ENCODE measurements at places on chromosomes 2 and 18. TPM values are rescaled to one million over a fixed set of nuclear protein-coding genes. Genes with fewer than 3 reads are reported as not detected.

GRCh38 chr2:55155206-55155605 is 76.9 kb downstream of the CLHC1 start:
- no peak for DNase-seq

DNA sequence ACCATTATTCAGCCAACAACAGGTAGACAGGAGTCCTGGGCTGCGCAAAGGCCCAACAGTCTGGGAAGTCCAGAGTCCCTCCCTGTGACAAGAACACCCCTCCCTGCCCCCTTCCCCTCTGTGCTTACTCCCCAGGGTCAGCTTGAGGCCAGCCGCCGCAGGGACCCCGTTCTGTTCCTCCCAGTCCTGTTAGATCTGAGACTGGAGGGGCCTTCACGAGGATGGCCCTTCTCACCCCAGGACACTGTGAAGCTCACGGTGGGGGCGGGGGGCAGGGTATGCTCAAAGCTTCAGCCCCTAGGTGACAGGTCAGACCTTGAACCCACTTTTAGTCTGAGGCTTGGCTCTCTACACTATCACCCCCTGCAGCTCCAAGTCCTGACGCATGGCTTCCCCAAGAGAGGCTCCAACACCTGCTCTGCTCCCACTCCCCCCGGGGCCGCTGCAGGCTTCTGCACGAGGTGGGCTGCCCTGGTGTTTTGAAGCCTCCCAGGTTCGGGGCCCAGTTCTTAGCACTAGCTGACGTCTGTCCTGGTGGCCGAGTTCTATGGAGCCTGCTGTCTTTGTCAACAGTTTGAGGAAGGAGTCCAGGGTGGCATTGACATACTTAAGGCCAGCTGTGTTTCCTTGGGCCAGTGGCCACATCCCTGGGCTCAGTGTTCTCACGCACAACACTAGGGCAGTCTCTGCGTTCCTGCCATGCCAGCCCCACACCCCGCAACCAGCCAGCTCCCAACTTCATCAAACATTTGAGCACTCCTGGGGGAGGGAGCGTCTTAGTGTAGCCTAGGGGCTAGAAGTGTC is 37.2 kb upstream of the HPCAL1 start:
- no peak for DNase-seq

GRCh38 chr18:66167829-66168684 is 417.2 kb downstream of the CDH7 start:
- DNase-seq: no peak

DNA sequence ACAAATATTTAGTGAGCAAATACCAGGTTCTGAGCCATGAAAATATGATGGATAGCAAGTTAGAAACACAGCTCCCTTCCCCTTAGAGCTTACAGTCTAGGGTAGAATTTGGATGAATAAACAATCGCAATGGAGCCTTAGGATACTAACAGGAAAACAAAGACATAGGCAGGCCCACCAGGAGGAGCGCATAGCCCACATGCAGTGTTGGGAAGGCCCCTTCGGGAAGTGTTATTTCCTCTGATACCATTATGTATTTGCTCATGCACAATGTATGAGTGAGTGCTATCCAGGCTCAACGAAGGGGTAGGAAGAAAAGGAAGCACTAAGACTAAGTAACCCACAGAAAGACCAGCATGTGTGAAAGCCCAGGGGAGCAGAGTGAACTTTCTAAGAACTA is 54.0 kb downstream of the RAB27B start:
- DNase-seq: no peak

DNA sequence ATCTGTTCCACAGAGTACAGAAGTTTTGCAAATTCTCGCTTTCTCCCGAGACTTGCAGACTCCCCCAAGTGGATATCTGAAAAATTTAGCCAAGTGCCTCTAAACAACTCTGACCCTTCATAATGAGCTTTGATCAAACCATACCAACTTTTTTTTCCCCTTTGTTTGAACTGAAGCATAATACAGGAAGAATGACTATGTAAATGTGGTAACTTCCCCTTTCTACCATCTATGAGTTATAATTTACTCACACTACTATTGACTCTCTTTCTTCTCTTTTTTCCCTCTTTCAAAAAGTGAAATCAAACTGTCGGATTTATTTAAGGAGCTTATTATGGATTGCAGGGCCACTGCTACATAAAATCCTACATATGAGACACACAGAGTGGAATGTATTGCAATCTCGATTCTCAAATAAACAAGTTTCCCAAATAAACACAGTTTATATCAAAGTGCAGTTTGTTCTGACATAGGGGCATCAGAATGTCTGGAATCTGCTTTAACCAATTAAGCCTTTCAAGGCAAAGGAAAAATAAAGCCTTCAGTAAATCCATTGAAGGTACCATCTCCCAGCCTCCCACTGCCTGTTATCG is 1.4 kb upstream of the ZNF804A start:
- DNase-seq: no peak

GRCh38 chr18:10846657-10847407 is 302.5 kb downstream of the PIEZO2 start:
- no peak for DNase-seq

DNA sequence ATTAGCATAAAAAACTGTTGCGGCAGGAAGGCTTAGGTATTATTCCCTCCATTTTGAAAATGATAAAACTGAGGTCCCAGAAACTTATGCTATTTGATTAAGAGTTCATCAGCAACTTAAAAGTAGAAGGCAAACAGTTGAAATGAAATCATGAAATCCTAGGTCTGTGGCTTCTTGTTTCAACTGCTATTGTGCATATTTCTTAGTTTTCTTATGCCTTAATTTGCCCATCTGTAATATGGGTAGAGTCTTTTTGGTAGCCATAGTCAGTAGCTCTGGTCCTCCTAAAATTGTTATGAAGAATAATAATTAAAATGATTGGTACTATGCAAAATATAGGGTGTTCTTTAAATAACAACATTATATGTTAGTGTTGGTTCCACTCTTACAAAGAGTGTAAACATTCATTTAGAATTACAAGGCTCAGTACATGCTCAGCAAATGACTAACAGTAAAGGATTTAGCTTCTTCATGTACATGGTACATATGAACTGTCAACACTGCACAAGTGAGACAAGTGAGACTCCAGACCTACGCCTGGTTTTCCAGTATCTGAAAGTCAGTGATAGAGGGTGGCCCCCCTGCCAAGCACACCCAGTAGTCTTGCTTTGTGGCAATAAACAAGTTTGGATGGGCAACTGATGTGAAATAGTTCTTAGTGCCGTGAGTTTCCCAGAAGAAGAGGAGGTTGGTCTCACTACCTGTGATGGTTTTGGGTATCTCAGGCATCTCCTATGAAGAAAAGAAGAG is 9.6 kb downstream of the IL1A start:
- DNase-seq: no peak

DNA sequence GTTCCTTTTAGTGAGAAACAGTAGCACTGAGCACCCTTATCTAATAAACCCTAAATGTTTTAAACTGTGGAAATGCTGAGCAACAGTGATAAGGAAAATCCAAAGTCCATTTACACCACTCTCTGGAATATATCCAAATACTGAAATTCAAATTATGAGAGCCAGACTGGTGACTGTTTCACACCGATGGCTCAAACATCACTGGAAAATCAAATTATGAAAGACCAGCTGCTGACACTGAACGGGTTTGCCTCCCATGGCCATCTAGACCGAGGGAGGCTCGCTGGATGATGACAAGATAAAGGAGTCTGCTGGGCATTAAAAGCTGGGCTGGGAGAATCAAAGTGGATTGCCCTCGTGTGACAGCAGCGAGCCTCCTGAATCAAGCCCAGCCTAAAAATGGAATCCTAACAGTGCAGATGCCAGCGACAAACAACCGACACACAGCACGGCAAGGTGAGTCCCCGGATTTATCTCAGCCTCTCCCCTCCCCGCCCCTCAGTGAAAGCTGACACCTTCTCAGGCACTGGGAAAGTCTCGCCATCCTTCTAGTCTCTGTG is 30.3 kb downstream of the SERPINE2 start:
- no peak for DNase-seq

- no peak for DNase-seq
Observed at GRCh38 chr2:113910110-113910717, 20.3 kb downstream of the ACTR3 start.

DNA sequence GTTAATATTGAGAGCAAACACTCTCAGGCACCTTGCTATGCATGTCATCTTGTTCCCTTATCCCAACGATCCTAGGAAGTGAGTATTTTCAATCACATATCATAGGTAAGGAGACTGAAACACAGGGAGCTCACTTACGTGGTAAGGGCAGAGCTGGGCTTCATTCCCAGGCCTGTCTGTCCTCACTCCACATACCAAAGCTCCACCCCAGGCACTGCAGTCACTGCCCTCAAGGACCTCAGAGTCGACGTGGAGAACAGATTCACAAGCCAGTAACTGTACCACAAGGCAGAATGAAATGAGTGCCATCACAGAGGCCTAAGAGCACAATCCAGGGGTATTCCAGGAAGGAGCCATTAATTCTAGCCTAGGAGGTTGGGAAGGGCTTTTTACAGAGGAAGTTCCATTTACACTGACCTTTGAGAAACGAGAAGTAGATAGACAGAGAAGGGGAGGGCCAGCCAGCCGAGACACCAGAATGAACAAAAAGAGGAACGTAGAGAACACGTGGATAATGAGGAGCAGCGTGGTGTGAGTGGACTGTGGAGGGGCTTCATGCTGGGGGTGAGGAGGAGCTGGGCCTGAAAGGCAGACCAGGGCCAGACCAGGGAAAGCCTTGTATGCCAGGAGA is 48.6 kb downstream of the KIAA2012 start:
- DNase-seq: no peak

DNA sequence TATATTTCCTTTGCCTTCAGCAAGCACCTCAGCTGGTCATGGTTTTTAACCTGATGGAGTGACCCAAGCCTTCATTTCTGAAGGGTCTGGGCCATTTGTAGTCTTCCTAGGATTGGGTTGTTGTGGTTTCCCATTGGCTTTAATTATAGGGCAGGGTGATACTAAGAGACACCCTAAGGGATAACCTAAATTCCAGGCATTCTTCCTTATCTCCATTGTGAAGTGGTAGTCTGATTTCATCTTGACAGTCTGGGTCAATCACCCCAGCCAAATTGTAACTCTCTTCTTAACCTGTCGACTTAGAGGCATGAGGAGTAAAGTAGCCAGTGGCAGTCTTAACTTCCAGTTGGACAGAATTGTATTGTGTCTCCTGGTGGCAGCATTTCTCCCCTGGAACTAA is 30.2 kb upstream of the MEX3C start:
- DNase-seq: no peak

- DNase-seq: no peak
Observed at GRCh38 chr18:48657447-48658120, 118.8 kb downstream of the CTIF start.

- no peak for DNase-seq
Observed at GRCh38 chr2:134782792-134783191, 55.6 kb upstream of the ACMSD start.

DNA sequence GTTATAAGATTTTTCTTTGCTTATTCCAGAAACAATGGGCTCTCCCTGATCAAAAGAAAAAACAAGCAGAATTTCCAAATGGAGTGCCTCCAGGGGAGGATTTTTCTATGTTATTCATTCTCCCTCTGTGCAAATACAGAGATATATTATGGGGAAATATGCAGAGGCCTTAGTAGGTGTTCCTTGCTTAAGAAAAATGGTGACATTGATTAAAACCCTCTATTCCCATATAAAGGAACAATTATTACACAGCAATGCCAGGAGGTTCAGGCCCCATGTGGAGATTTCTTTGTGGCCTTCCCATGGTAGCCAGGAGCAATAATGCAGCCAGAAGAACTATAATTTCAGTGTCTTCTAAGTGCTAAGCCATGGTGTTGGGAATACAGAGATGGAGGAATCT is 255.9 kb upstream of the CXCR4 start:
- no peak for DNase-seq

- DNase-seq: no peak
Observed at GRCh38 chr18:25322806-25323205, 29.2 kb downstream of the ZNF521 start.

GRCh38 chr2:202178346-202178958 is 59.9 kb downstream of the SUMO1 start:
- DNase-seq: peak; percentile 16

GRCh38 chr2:10169581-10169980 is 47.0 kb downstream of the RRM2 start:
- DNase-seq: no peak

DNA sequence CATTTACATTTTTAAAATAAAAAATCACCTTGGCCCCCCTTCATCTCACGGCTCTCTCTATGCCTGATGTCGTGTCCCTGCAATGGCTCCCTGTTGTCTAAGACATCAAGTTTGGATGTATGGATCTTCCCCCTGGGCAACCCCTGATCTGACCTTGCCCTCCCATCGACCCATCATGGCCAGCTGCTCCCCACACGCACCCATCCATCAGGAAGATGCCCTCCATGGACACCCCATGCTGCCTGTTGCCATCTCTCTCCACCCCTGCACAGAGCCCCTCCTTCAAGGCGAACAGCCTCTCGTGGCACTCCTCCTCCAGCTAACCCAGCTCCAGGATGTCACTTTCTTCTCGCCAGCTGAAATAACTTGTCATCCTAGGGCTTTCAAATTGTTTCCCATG is 59.5 kb downstream of the DPYSL5 start:
- no peak for DNase-seq

GRCh38 chr2:232600053-232600773 is 33.2 kb upstream of the EFHD1 start:
- DNase-seq: no peak

DNA sequence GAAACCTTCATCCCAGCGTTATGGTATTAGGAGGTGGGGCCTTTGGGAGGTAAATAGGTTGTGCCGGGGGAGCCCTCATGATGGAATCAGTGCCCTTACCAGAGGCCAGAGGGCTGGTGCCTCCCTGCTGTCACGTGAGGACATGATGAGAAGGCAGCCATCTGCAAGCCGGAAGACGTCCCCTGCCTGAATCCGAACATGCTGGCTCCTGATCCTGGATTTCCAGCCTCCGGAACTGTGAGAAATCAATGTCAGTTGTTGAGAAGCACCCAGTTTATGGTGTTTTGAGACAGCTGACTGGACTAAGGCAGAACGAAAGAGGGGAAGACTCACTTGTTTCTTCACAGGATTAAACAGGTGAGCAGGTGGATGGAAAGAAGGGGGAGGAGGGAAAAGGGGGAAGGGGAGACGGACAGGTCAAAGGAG is 13.0 kb upstream of the KLF11 start:
- no peak for DNase-seq

GRCh38 chr2:165863810-165864261 is 69.8 kb upstream of the GALNT3 start:
- no peak for DNase-seq

- DNase-seq: no peak
Observed at GRCh38 chr2:26757873-26758789, 6.0 kb upstream of the SLC35F6 start.

Gene HNMT
- total RNA-seq: not detected

Gene DUSP2
- 260 TPM for total RNA-seq

Gene ERFE
- 1.1 TPM for total RNA-seq

Gene KRTCAP3
- 7.5 TPM for total RNA-seq

Gene NTSR2
- total RNA-seq: not detected

Gene RNF125
- total RNA-seq: 82.5 TPM

Gene TSGA10
- total RNA-seq: 3.4 TPM

Gene POTEI
- total RNA-seq: not detected

Gene KLHL41
- total RNA-seq: not detected

Gene KATNAL2
- 0.23 TPM for total RNA-seq

Gene OBSL1
- 0.37 TPM for total RNA-seq

Gene L3MBTL4
- total RNA-seq: 0.11 TPM

Gene C2orf66
- total RNA-seq: 0.25 TPM

Gene CSRNP3
- not detected for total RNA-seq

Gene ZNF804A
- total RNA-seq: not detected

Measured in activated T-helper 2 cell treated with anti-CD3 and anti-CD28 coated beads, Interferon-gamma antibody, Interleukin-2, Interleukin-4, amounts not matched to agents 10 μg/mL and 5 μg/mL and 100 μg/mL, durations not matched to agents 14 hours and 24 hours and 36 hours (primary cell).